Endothelial cell of umbilical vein (primary cell): ENCODE measurements at places on chromosomes 3 and 15. TPM values are rescaled to one million over a fixed set of nuclear protein-coding genes. Genes with fewer than 3 reads are reported as not detected.

The SLC9C1 gene
- total RNA-seq, result 0.09 TPM in 1 of 2 replicates, not detected in the other

The WDR93 gene
- total RNA-seq, result not detected in 2 replicates

The PLA2G4D gene
- not detected in 2 replicates for total RNA-seq

The OXSR1 gene
- 32.9 and 34.3 TPM in 2 replicates for total RNA-seq
